ENCODE measurements at places on chromosomes 3 and 15.

DNA sequence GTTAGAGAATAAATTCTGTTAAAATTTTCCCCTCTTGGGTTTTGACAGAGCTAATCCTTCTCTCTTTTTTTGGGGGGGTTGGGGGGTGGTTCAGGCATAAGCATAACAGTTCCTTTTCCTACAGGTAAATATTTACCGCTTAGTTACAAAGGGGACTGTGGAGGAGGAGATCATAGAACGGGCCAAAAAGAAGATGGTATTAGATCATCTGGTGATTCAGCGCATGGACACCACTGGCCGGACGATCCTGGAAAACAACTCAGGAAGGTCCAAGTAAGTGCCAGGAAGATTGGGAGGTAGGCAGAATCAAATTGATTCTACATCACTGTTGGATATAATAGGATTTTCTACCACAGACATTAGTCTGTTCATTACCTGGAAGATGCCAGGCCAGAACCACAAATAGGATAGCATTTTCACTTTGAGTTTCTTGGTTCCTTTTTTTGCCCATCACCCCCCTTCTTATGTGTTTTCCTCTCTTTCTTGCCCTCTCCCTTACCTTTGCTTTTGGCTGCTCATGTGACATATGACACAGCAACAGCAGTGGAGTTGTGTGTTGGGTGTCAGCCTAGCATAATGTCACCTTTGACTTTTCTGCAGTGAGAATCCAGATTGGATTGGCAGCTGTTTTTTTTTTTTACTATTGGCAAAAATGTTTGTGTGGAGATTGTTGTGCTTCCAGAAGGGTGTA is 79.0 kb downstream of the CHD2 start:
- no peak for DNase-seq

DNA sequence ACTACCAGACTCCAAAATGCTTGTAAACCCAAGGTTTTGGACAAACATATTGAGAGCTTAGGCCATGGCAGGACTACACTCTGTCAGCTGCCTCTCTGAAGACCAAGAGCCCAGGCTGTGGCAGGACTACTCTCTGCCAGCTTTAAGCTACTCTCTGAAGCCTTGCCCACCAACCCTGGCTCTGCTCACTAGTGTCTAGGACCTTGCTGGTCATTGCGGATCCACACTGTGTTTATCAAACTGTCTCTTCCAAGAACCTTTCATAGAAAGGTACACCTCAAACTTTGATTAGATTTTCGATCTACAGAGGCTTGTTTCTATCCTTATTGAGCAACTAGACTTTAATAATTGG is 41.9 kb upstream of the MME start:
- DNase-seq: no peak

GRCh38 chr3:5079761-5080160 is 42.3 kb upstream of the ARL8B start:
- no peak for DNase-seq

DNA sequence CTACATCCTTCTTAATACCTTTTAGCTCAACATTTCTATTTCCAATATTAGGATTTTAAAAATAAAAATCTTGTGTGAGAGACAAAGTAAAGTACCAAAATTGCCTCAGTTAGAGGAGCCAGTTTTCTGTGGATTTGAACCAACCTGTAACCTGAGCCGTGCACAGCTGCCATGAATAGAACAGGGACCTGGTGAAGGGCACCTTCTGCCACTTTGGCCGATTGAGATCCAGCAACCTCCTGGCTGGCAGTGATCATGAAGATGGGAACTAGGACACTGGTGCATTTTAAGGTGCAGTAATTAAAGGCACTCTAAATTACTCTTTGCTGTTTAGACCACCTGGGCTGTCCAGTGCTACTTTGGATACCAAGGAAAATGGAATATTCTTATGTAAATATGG is 34.3 kb upstream of the TRAK1 start:
- DNase-seq: no peak

DNA sequence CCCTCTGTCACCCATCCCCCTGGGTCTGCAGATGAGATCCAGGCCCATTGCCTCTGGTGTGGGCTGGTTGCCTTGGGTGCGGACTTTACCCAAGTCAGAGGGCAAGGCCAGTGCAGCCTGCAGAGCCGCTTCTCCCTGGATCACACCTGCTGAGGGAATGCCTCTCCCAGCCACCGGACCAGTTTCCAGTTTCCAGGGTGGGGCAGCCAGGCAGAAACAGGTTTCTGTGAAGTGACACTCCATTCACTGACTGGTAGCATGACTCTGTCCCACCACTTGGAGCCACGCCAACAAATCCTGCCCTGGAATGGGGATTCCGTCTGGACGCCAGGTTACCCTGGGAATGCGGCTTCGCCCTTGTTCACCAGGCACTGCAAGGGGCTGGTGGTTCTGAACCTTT is 30.0 kb downstream of the PAQR5 start:
- no peak for DNase-seq

DNA sequence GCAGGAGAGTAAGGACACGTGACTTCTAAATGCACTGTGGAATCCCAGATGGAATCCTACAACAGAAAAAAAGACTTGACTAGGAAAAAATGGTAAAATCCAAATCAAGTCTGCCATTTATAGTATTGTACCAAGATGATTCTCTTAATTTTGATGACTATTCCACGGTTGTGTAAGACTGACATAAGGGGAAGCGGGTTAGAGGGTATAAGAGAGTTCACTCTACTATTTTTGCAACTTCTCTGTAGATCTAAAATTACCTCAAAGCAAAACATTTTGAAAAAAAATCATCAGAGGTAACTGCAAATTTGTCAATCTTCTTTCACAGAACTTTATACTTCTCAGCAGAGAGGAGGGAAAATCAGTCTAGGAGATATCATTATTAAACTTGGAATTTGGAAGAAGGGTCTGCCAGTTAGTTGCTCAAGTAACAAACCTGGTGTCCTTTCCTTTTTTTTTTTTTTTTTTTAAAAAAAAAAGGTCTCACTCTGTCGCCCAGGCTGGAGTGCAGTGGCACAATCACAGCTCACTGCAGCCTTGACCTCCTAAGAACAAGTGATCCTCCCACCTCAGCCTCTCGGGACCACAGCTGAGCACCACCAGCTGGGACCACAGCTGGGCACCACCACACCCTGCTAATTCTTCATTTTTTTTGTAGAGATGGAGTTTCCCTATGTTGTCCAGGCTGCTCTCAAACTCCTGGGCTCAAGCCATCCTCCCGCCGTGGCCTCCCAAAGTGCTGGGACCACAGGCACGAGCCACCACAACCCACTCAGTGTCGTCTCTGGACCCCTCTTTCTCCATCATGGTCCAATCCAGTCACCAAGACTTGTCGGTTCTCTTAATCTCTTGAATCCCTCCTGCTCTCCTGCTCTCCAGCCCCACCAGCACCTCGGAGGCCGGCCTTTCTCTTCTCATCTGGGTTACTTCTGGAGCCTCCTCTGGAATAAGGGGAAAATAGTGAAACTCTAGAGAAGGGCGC is 14.9 kb upstream of the HES1 start:
- no peak for DNase-seq

- no peak for DNase-seq
These were observed 32.0 kb upstream of the ZNF445 start for GRCh38 chr3:44509393-44509921.
